Stimulated activated CD4-positive, alpha-beta T cell treated with anti-CD3 and anti-CD28 coated beads, Interleukin-15, amount 100 ng/mL, for 48 hours (primary cell): ENCODE measurements at places on chromosomes 7 and 10.

- DNase-seq: no peak
Observed at GRCh38 chr10:34319197-34319846, 495.8 kb downstream of the PARD3 start.

- DNase-seq: no peak
Observed at GRCh38 chr7:110027385-110027784, 1063.5 kb upstream of the LRRN3 start.

DNA sequence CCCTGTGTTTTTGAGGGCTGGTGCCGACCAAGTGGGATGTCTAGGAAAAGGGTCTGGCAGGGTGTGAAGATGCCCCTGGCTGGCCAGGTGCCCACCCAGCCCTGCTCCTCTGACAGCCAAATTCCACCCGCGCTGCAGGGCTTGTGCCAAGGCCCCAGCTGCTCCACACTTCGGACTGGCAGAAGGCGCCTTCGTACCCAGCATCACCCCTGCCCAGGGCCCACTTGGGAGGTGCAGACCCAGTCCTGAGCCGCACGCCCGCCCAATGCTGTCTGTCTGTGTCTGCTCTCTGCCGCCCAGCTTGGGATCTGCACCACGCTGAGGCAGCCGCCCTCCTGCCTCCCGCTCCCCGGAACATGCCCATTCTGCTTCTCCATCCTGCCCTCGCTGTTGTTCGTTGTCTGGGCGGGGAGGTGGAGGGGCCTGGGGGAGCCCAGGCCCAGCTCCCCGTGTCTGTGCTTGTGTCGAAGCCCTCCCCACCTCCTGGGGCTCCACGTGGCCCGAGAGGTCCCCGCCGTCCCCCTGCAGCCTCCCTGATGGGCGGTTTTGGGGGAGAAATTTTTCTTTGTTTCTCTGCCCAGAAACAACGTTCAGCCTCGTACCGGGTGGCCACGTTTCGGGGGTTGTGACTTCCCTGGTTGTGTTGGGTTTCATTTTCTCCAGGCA is 36.9 kb upstream of the PPIF start:
- no peak for DNase-seq

GRCh38 chr10:127945341-127945758 is 38.4 kb downstream of the PTPRE start:
- no peak for DNase-seq

DNA sequence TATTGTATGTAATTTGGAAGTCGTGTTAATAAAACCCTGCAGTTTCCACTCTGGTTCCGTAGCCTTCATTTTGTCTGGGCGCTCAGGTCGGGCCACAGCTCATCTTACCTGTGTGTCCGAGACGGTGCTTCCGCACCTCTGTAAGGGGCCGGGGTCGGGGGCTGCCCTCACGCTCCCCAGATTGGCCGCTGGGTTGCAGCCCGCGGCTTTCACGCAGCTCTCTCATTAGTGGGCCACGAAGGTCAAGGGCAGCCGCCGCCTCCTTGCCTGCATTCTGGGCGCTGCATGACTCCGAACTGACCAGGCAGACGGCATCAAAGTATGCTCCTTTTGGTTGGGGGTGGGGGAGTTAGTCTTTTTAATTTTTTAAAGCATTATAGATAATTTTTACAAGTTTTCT is 30.8 kb downstream of the SHH start:
- no peak for DNase-seq

DNA sequence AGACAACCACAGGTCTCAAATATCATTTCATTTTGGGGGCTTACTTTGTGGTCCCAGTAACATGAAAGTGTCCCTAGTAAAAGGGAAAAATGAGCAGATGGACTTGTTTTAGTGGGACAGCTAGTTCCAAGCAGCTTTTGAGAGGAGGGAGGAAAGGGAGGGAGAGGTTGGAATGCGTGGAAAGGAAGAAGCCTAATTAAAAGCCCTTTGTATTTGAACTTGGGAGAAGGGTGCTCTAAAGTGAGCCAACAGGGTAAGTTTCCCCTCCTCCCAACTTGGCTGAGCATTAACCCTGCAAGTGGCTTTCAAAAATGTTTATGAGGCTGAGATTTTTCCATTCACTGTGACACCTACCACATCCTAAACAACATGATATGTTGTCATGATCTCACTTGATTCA is 38.8 kb upstream of the LYZL1 start:
- DNase-seq: no peak

- DNase-seq: no peak
Observed at GRCh38 chr10:111316722-111317212, 239.9 kb downstream of the ADRA2A start.

GRCh38 chr10:33145451-33146188 is 187.6 kb upstream of the ITGB1 start:
- DNase-seq: no peak

DNA sequence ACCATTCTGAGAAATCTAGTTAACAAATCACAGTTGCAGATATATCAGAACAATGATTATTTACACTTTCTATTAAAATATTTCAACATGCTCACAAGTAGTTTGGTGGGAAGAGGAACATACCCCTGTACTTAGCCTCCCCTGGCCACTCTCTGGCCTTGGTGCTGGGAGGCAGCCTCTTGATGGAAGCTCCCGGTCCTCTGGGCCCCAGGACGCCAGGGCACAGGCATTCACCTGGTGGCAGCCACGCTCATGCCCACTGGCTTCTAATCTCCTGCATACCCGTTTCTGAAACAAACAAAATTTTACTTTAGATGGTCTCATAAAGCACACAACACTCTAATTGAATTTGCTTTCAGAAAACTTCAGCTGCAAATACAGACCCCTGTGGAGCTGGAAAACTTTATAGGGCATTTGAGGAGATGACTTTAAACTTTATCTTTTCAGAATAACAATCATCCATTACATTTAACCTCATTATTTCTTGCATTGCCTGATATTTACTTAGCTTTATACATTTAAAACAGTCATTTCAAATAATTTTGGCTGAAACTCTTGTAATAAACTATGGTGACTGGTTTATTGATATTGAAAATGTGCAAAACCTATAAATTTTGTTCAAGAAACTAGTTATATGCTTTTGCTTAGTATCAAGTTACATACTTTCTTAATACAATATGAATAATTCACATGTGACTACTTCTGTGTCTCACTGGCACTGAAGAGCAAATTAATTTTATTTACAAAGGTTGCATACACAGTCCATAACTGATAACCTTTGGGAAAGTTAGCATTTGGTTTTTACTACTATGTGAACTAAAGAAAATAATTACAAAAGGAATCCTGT is 30.8 kb downstream of the C10orf143 start:
- no peak for DNase-seq

DNA sequence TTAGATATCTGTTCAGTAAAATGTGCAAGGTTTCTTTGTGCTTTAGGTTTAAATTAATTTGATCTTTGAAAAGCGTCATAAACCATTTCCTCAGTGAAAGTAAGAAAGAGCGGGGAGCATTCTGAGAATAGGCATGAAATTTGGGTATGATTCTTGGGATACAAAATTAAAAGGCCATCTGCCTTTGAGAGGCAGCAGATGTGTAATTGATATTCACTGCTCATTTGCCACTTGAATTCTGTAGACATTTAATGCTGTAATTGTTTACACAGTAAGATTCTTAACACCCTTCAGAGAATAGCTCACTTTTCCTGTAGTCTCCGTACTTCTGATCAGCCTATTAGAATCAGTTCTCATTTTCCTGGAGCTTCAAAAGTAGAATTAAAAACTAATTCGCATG is 18.7 kb downstream of the FRMD4A start:
- no peak for DNase-seq

- no peak for DNase-seq
Observed at GRCh38 chr7:43650457-43651052, 67.6 kb downstream of the STK17A start.

DNA sequence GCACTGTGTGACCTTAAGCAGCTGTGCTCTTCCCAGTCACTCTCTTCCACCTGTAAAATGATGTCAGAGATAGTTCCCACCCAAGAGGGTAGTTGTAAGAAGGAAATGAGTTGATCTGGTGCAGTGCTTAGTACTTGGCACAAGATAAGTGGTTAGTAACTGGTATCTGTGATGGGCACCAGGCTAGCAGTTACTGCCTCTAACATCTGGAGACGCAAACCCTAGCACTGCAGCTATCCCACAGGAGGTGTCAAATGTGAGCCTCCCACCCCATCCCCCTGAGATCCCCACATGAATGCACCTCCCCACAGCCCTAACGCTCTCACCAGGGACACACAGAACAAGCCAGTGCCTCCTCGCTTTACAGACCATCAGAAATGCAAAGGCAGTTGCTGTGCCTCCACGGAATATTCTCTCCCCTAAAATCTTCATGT is 72.0 kb downstream of the KCNMA1 start:
- DNase-seq: no peak

- DNase-seq: no peak
Observed at GRCh38 chr7:139889186-139889871, 60.3 kb downstream of the TBXAS1 start.

DNA sequence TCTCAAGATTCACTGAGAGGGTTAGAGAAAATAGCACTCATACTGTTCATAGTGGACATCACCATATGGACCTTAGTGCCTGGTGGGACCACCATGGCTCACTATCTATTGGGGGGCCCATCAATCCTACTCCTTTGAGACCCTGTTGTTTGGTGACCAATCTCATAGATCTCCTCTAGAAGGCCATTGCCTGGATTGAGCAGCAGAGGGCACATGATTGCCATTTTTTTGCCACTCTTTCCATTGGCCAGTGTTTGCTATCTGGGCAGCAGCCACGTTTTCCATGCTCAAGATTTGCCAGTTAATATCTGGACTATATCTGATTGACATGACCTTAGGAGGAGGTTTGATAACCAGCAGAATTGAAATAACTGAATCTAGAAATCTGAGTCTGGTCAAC is 244.5 kb downstream of the ITGB1 start:
- DNase-seq: no peak

GRCh38 chr10:3036155-3037021 is 31.0 kb upstream of the PFKP start:
- no peak for DNase-seq

DNA sequence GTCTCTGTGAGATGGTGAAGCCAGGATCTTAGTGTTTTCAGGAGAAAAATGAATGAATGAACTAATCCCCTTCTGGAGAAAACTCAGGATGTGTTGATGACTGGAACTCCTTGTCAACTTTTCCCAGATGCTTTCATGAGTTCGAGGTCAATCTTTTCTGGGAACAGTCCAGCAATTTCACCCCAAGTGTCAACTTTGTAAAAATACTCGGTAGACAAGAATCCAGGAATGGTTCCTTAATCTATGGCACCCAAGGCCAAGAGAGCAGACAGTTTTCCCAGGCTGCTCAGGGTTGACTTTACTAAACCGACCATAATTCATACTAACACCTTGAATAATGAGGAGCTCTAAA is 31.1 kb upstream of the LYZL1 start:
- DNase-seq: no peak

DNA sequence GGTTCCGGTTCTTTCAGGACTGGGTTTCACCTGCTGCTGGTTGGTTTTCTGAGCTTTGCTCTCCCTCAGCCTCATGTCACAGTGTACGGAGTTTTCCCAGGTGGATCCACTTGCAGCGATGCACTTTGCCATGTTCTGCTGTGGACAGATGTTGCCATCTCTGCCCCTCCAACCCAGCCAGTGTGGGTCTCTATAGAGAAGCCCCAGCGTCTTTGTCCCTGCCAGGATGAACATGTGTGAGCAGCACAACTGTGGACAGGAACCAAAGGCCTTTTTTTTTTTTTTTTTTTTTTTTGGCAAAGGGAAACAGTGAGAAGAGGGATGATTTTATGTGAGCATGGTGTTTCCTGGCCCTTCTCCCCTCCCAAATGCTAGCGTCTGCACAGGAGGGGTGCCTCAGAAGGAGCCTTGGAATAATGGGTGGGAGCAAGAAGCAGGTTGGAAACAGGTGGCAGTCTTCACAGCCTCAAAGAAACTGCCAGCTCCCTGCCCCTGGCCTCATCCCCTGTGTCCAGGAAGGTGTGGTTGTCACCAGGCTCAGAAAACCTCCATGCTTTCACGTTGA is 106.5 kb downstream of the RPS24 start:
- no peak for DNase-seq

DNA sequence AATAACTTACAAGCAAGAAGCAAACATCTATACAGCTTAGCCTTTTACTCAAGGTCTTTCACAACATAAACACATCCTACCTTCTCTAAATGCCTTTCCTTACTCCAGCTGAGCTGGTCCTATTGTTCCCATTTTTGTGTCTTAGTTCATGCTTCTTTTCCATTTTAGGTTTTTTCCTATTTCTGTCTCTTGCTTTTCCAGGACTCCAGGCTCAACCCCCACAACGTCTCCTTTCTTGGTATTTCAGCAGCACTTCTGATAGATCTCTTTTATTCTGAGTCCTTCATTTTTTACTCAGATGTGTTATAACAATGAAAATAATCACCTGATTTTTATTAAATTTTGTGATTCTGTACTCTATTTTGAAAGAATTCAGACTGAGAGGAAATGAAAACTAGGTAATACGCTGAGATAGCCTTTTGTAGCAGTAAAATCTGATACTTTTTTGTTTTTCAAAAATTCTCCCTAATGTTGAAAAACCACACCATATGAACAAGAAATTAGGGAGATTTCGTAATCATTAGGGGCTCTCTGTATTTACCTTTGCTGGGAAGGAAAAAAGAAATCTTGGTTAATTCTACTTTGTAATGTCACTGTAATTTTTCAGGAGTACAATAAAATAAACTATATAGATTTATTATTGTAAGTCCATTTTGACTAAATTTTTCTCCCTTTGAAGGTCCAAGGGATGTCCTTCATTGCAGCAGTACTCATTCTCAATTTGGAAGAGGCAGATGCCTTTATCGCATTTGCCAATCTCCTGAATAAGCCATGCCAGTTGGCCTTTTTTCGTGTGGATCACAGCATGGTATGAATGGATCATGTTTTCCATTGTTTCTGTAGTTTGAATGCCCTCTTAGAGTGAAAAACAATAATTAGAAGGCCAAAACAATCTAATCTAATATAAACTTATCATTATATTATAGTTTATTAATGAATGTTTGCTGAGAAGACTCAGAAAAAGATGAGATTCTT is 24.0 kb upstream of the HELLS start:
- no peak for DNase-seq

DNA sequence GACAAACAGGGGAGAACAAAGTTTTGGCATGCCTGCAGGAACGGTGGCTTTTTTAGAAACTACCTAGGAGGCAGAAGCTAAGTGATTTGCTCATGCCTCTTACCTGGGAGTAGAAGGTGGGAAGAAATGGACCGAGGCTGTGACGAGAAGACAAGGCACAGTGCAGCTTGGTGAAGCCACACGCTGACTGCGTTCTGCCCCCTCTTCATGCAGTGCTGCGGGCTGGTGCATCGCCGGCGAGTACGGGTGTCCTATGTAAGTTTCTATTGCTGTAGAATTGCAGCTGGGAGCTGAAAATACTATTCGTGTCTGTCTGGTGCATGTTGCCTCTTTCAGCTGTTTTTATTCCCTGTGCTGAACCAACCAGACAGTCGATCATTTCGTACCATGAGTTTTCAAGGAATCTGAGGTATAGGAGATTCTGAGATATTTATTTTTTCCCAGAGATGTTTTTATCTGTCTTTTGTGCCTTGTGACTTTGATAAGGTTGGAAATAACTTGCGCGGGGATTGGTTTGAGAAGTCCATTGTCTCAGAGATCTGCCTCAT is 120.9 kb downstream of the CACNB2 start:
- no peak for DNase-seq

DNA sequence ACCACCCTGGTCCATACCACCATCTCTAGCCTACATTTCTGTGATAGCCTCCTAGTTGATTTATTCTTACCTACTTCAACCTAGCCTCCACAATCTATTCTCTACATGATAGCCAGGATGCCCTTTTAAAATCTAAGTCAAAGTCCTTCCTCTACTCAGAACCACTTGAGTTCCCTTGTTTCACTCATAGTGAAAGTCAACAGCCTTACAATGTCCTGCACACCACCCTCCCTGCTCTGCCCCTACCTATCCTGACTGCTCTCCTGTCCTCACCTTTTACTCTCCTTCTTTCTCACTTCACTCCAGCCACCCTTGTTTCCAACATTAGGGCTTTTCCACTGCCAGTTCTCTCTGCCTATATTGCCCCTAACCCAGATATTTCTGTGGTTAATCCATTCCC is 146.7 kb downstream of the GRM3 start:
- no peak for DNase-seq
